ENCODE measurements at places on chromosomes 3 and 15. TPM values are rescaled to one million over a fixed set of nuclear protein-coding genes. Genes with fewer than 3 reads are reported as not detected.

GRCh38 chr3:178507507-178508442, 28.5 kb upstream of the KCNMB2 start:
- DNase-seq, result no peak

DNA sequence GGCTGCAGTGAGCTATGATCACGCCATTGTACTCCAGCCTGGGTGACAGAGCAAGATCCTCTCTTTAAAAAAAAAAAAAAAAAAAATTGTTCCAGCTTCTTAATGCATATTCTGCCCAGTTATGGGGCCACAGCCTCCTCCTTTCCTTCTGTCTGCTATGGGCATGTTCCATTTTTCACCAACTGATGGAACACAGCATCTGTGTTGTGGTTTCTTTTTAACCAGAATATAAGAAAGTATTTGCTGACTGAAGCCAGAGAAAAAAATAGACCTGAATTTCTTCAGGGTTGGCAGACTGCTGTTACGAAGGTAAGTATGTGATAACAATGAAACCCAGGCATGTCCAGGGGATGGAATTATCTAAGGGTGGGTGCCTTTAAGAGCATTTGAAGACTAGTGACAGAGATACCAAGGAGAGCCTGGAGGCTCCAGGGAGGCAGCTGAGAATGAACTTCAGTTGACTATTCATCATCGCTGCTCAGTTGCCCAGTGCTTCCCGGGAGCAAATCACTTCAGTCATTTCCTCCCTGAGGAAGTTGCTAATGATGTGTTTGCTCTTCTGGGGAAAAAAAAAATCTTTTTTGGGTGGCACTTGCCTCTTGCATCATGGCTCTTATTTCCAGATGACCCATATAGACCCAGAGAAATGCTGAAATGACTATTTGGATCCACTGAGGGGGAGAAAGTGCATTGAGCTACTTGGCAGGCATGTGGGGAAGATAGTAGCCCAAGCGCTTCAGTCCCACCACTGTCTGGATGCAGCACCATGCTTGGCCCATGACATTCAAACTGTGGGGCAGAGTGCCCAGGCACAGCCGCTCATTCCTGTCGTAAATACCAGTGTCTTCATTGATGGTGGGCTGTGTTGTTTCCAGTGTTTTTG, 14.5 kb downstream of the NCBP2 start:
- no peak for DNase-seq

The P3H2 gene
- 30.3 TPM for total RNA-seq

DNA sequence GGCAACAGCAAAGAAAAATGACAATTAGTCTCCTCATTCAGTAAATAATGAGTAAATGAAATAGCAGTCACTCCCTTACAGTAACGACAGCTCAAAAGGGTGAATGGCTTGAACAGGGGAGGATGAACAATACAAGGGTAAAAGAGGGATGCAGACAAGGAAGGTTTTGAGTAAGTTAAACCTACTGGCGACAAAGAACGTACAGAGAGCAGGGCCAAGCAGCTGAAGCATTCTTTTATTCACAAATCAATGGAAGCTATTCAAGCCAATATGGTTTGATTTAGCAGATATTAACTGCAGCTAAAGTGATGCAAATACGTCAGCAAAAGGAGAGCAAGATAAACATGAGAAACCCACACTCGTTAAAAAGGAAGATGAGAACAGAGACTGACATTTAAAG, 90.7 kb upstream of the ICE2 start:
- no peak for DNase-seq

GRCh38 chr3:49614936-49615335, 59.2 kb upstream of the APEH start:
- DNase-seq, result no peak

- no peak for DNase-seq
These were observed 84.1 kb downstream of the SNRK start for GRCh38 chr3:43370293-43370980.

- DNase-seq, result no peak
These were observed 79.9 kb upstream of the FAM98B start for GRCh38 chr15:38374029-38374428.

DNA sequence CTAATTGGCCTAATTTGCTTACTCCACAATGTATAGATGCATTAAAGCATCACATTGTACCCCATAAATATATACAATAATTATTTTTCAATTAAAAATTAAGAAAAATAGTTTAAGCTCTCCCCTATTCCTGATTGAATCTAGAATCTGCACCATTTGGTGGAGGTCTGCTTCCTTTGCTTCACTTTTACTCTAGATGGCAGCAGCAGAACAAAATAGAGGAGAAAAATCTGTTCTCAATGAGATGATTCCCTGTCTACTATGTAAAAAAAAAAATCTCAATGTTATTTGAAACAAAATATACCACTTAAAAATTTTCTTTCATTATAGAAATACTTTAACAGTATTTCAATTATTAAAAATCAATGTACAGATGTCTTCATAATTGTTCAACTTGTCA, 109.6 kb upstream of the FXR1 start:
- peak; percentile 10 for DNase-seq

The BCL6 gene
- total RNA-seq, result 4.6 TPM

DNA sequence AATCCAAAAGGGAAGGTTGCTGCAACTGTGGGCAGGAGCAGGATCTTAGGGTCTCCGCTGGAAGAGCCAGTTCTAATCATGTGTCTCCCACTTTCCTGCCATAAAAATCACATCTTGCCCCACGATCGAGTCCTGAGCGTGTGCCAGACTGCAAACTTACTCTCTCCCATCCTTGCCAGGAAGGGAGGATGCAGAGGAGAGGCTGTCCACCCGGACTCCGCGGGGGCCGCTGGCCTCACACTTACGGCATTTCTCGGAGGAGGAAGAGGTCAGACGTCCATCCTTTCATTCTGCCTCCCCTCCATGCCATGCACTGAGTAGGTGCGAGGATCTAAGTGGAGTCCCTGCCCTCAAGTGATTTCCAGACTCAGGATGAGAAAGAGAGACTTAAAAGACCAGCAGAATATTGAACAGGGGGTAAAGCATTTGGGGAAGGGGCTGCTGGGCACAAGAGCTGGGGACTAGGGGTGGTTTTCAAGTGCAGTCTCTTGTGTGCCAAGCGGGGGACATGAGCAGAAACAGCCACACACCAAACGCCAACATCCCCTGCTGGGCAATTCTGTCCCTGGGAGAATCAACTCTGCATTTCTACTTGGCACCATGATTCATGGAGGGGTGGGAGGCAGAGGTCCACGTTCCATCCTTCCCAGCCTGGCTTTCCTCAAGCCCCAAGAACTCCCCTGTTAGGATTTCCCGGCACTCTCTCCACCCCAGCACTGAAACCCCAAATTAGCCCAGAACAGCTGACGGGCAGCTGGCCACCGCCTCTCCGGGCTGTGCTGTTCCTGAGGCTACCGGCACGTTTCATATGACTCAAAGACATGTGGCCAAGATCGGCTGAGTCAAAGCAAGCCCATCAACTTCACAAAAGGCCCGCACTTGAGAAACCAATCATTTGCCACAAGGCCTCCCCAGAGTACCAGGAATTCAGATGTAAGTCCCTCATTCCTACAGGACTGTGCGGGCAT, 11.6 kb downstream of the OXTR start:
- peak; percentile 93 for DNase-seq

DNA sequence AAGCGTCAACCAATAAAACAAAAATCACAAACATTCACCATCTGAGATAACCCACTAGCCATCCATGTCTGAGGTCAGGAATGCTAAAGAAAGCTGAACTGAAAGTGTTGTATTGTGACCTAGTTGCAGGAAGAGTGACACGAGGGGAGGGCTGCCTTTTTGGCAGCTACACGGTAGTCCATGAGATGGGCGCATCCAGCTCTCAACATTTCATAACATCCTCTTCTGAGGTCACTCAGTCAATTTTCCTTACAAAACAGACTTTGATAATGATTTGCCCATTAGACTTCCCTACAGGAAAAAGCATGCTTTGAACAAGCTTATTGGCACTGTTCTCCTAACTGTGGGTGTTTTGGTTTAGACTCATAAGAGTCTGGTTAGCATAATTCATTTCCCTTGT, 15.4 kb upstream of the SHF start:
- DNase-seq, result no peak

The WDR72 gene
- not detected for total RNA-seq

DNA sequence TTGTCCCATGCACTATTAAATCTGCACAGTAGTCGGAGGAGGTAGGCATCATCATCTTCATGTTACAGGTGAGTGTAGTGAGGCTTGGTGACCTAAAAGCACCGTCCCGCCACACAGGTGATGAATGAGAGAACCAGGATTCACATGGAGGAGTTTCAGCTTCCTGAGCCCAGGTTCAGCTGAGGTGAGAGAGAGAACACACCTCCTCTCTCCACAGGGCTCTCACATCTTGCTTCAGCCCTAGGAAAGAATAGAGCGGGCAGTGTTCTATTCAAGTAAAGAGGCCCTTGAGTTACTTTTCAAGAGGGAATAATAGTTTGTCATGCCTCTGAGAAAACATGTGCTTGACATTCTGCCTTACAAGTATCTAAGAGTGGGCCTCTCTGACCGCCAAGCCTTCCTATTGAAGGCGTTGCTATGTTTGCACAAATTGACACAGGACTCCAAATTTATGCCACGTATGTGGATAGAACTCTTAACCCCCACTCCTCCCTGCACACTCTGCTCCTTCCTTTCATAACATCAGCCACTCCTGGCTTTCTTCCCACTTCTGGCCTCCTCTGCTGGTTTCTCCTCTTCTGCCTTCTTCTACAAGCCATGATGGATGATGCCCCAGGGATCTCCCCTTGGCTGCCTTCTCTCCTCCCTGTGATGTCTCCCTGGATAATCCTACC, 138.3 kb upstream of the ABHD17C start:
- DNase-seq, result no peak

GRCh38 chr3:115792206-115792955, 169.1 kb downstream of the GAP43 start:
- peak; percentile 83 for DNase-seq

DNA sequence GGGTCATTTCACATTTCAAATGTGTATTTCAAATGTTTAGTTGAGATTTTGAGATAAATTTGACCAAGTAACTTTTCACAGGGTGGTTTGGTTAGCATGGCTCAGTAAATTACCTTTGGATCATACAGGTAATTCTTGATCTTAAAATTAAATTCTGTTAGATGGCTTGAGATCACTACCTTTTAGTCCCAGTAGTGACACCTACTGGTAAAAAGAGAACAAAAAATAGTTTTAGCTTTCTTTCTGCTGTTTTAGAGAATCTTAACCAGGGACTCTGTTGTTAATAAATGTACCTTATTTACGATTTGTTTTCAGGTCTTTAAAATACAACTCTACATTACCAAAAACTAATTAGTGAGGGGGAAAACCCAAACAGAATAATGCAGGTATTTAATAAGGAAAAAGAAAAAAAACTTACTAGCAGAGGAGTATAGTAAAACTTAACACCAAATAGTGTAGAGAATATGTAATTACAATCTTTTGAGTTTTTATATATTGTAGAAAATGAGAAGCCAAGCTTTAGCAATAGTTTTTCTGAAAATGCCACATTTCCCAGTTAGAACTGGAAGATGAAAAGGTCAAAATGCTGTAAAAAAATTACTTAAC, 620.3 kb upstream of the AGTR1 start:
- DNase-seq, result peak; percentile 50
